Astrocyte of the cerebellum (primary cell): ENCODE measurements at places on chromosomes 7 and 10.

- DNase-seq = no peak
Observed at GRCh38 chr10:25820472-25820871, 113.6 kb upstream of the MYO3A start.

DNA sequence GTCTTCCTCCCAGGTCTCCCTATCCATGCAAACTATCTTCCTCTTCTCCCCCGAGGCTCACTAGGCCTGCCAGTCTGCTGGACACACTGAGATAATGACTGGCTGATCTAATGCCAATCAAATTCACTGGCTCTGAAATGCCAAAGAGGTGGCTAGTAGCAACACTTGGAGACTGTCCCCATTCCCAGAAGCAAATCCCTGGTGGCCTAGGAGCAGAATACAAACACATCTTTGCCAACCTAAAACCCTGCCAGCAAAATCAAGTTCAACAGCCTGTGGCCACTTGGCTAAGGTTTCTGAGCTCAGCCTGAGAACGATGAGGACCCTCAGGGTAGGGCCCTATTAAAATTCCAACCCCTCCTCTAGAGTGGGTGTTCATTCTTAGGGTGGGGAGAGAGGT, 46.6 kb downstream of the SH3PXD2A start:
- DNase-seq = no peak

DNA sequence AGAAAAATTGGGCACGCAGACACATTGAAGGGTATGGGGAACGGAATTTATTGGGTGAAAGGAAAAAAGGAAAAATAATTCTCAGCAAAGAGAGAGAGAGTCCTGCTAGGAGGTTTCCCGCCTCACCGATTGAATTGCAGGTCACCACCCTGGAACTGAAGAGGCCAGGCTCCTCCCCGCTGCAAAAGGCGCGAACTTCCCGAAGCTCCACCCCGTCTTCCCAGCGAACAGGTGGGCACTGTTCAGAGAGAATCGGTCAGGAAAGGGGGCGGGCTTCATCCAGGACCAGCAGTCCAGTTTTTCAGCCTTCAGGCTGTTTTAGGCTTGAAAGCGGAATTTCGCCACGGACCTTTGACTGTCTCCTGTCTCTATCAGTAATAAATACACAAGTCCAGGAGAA, 27.3 kb upstream of the CADPS2 start:
- no peak for DNase-seq

GRCh38 chr7:91630581-91631380, 249.7 kb downstream of the MTERF1 start:
- DNase-seq = no peak

GRCh38 chr10:35135861-35136260, 9.2 kb downstream of the CREM start:
- no peak for DNase-seq

- DNase-seq = no peak
Observed at GRCh38 chr10:68402276-68402675, 4.8 kb downstream of the RUFY2 start.

DNA sequence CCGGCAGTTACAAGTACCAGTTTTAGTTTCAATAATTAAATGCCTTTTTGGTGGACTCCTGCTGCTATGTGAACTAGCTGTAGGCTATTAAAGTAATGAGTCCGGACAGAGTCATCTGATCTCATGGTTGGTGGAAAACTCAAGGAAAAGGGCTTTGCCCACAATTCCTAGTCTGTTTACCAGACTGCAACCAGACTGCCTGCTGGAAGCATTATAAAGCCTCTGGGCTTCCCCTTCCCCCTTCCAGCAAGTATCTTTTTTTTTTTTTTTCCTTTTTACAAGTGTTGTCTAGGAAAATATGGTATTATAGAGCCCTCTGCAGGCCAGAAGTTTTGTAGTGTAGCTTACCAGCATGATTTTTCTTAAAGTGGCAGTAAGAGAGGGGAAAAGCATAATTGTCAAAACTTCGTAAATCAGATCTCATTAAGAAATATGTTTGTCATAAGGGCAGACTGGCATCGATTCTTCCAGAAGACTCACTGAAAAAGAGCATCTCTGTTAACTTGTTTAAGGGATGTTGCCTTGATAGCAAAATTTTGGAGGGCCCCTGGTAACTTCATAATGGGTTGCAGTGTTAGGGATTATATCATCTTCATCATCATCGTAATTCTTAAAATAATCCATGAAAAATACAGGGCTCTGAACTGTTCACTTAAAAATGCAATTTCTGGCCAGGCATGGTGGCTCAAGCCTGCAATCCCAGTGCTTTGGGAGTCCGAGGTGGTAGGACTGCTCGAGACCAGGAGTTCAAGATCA, 181.3 kb downstream of the TAX1BP1 start:
- peak; percentile 81 for DNase-seq

GRCh38 chr7:149329265-149329664, 67.3 kb downstream of the ZNF783 start:
- DNase-seq = no peak

- DNase-seq = no peak
Observed at GRCh38 chr7:44308596-44309270, 16.7 kb downstream of the CAMK2B start.

GRCh38 chr7:132336797-132337196, 239.5 kb downstream of the PLXNA4 start:
- no peak for DNase-seq

DNA sequence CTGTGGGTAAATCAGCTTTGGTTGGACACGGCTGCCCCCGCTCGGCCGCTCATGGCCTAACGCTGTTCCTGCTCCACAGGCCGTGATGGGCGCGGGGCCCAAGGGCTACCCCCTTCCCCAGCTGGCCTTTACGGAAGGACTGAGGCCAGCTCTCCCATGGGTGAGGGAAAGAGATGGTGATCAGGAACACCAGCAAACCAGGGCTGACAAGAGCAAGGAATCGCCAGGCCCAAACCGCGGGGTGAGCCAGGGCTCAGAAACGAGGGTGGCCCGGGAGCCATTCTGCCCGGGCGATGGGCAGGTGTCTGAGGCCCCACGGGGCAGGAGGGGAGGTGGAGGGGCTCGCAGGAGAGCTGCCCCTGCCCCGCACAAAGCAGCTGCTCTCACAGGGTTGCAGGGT, 26.6 kb downstream of the GPER1 start:
- DNase-seq = no peak

DNA sequence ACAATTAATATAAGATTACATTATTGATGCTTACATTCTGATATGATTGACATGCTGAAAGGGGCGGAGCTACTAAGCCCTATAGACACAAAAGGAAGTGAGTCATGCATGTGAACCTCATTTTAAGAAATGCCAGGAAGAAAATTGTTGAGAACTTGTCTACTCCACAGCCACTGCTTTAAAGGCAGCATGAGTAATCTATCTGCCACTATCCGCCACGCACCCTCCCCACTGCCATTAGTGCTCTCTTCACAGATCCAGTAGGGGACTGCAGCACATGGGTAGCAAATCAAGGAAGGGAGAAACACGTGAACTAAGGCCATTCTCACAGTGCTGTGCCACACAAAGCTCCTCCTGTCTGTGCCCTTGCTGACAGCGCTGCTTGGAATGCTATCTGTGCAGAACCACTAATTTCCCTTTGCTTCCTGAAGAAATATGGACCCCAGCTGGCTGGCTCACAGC, 524.8 kb downstream of the GRM8 start:
- DNase-seq = no peak

- DNase-seq = no peak
Observed at GRCh38 chr7:27189997-27190748, 5.1 kb upstream of the HOXA11 start.

- peak; percentile 36 for DNase-seq
Observed at GRCh38 chr7:6442114-6442513, 5.6 kb downstream of the DAGLB start.

- DNase-seq = no peak
Observed at GRCh38 chr7:76209310-76209709, 7.6 kb downstream of the SRRM3 start.

DNA sequence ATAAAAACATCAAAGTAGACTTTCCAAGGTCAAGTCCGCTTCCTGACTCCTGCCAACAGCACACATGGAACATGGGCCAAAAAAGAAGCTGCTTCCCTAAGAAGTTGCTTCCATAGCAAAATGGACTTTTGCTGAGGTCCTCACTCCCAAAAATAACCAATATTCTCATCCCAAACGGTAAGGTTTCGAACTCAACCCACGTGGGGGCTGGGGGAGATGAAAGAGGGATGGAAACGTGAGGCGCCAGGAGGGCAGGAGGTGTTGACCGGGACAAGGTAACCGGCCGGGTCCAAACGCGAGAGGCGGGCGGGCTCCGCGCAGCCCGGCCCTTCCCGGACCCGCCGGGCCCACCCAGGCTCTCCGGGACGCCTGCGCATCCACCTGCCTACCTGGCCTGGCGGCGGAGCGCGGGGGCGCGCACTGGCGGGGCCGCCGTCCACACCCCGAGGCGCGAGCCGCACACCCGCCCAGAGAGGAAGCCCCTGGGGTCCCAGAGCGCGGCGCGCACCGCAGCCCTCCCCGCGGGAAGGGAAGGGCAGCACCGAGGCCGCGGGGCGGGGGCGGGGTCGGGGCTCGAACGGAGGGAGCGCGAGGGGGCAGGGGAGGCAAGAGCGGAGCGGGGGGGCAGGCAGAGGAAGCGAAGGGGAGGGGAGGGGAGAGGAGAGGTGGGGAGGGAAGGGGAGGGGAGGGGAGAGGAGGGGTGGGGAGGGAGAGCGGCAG, 742 bp downstream of the LMBR1 start:
- DNase-seq = no peak

GRCh38 chr10:93090619-93091018, 16.9 kb downstream of the CYP26A1 start:
- no peak for DNase-seq

DNA sequence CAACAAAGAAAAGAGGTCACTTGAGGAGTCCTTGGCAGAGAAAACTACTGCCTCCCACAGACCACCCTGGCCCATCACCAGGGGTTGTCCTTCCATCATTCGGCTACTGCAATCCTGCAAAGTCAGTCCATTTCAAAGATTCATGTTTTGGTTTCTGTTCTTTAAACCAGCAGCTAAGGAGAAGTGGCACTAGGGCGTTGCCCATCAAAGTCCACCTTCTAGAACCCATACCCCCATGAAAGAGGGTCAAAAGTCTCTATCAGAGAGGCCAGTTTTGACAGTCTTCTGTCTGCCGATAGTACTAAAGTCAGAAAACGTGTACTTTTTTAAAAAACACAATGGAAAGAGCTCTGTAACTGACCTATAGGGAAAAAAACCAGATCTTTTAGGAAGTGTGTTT, 14.4 kb downstream of the CCDC6 start:
- DNase-seq = no peak

DNA sequence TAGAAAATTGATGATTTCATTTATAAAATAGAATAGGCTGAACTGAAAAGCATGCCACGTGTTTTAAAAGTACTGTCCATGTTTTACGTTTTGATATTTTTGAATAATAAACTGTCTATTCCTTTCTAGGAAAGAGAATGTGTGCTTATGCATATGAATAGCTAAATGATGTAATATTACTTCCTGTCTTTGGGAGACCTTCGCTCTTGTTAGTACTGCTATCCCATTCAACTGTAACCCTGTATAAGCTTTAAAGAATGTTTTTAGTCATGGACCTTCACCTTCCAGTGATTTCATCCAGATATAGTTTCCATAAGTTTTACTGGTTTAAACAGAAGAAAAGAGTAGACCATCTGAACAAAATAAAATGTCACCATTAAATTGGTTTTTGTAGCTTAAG, 274.4 kb upstream of the SEMA3A start:
- DNase-seq = no peak

GRCh38 chr10:68231106-68231816, 652 bp downstream of the ATOH7 start:
- no peak for DNase-seq

DNA sequence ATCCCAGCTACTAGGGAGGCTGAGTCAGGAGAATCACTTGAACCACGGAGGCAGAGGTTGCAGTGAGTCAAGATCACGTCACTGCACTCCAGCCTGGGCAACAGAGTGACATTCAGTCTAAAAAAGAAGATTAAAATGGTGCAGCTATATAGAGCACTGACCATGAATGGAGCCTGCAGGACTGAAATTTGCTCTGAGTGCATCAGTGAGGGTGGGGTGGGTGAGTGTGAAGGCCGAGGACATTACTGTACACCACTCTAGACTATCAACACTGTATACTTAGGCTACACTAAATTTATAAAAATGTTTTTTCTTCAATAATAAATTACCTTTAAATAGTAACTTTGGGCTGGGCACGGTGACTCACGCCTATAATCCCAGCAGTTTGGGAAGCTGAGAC, 294.7 kb downstream of the PTPRN2 start:
- DNase-seq = no peak

GRCh38 chr10:22986771-22987542, 59.1 kb downstream of the ARMC3 start:
- peak; percentile 43 for DNase-seq

DNA sequence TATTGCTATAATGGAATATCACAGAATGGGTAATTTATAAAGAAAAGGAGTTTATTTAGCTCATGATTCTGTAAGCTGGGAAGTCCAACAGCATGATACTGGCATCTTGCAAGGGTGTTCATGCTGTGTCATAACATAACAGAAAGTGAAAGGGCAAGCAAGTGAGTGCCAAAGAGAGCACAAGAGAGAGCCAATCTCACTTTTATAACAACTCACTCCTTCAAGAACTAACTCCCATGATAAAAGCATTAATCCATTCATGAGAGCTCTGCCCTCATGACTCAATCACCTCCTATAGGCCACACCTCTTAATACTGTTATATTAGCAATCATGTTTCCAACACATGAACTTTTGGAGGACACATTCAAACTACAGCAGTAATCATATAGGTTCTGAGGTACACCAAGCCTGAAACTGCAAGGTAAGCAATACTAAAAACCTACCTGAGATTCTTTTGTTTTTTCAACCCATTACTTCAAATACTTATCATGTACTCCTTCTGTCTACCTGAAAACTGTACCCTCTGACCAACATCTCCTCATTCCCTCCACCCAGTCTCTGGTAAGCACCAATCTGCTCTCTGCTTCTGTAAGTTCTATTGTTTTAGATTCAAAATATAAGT, 219.7 kb downstream of the MTERF1 start:
- DNase-seq = no peak

DNA sequence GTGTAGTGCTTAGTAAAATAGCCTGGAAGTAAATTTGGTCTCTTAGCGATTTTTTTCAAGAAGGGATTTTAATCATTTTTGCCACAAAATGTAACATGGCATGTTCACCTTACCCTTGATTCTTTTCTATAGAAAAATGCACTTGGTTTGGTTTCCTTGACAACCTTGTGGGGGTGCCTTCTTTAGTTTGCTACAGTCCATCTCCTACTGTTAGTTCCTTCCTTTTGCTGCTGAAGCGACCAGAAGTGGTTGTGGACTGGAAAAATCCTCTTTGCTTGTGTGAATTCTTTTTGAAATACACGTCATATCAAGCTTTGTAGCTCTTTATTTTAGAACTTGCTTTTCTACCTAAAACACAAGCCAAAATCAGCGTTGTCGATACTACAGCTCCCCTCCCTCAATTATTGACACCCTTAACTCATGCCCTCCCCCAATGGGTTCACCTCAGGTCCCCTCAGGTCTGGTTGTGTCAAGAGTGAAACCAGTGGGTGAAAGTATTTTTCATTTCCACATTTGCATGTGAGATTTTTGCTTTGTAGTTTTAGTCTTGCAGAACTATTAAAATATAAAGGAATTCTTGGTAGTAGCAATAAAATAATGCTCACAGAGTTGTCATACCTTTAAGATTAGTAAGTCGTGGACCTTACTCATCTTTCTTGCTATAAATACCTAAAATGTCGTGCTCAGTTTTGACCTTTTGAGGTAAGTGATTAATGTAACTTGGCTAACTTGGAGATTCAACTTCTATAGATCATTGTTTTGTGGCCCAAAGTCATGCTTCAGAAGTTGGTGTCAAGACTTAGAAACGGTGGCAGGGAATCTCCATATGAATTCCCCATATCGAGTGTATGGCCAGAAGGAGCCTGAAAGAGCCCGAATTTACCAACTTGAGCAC, 1.5 kb downstream of the ACTR3B start:
- DNase-seq = no peak
